ENCODE measurements at places on chromosomes 3 and 15.

DNA sequence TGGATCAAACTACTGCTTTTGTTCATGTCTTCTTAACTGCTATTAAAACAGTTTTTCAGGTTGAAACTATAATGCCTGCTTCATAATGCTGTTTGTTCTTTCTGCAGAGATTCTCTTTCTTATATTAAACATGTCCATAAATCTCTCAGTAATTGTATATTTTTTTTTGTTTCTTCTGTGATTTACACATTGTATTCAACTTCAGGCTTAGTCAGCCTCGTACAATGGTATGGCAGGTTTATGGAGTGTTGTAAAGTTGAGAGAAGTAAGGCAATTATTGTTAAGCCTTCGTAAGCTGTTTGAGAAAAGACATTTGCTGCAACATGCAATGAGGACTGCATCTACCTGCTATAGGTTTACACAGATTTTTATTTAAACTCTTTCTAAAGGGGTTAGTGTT is 977.1 kb downstream of the DIPK2A start:
- no peak for DNase-seq

GRCh38 chr3:190208196-190208595 is 87.5 kb upstream of the P3H2 start:
- DNase-seq: no peak

DNA sequence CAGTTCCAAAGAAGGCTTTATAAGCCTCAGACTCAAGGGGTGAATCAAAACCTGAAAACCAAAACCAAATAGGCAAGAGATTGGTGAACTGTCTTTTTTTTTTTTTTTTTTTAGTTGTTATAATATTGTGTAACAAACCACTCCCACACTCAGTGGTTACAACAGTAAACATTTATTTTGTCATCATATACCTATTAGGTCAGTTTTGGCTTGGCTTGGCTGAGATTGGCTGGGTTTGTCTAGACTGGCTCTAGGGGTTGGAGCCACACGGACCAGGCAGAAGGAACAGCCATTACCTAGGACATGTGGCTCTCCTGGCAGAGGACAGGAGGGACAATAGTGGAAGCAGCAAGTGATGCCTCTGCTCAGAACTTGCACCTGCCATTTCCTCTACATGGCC is 26.4 kb upstream of the RYR3 start:
- no peak for DNase-seq

- no peak for DNase-seq
Observed at GRCh38 chr3:162933656-162934055, 1437.0 kb downstream of the OTOL1 start.

DNA sequence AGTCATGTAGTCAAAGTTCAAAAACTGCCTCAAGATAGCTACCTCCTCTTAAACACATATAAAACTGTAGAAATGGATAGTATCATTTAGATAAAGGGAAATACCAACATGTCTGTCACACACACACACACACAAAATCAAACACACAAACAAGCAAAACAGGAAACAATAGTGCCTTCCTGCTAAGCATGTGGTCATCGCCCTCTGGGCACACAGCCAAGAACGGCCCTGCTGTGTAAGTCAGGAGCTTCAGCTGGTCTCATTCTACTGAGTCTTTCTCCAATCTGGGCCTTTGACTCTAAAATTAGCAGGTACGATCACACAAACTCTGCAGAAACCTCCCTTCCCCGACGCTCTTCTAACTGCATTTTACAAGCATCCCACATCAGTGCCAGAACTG is 272.2 kb upstream of the CHRNA7 start:
- no peak for DNase-seq
